ENCODE measurements at places on chromosomes 13 and 19.
A peak's percentile ranks its signal among the peaks of the same experiment; 100 is the strongest.

- DNase-seq = peak; percentile 50
Measured at GRCh38 chr19:39843919-39844793, 2.0 kb downstream of the FBL start.

DNA sequence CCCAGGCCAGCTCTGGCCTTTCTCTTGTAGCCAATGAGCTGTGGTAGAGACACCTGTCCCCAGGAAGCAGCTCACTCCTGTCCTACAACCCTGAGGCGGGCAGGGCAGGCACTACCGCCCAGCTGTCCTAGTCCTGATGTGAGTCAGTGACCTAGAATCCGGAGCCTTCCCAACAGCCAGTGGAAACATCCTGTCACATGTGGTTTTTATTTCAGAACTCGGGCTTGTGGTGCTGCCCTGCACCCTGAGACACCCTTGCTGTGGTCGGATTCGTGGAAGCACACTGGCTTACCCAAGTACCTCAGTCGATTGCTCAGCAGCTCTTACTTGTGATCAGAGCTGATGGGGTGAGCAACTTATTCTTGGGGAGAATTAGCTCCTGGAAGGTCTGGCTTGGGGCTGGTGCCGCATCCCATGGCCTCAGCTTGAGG lies 83.6 kb upstream of the ARHGEF7 start:
- DNase-seq = no peak

DNA sequence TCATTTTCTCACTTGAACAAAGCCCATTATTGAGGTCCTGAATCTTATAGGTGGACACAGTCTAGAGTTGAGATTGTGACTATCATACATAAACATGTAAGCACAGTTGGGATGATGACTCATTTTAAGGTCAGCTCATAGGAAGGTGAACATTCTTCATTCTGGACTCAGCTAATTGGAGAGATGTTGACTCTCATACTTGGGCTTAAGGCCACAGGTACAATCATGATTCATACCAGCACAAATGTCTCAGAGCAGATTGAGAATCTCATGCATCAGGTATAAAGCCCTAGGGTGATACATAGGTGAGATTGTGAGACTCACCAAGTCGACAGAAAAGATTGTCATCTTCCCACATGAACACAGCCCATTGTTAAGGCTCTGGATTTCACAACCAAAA lies 62.3 kb upstream of the ZNF724 start:
- no peak for DNase-seq

- no peak for DNase-seq
Measured at GRCh38 chr13:77833331-77833863, 85.2 kb downstream of the EDNRB start.

GRCh38 chr13:39379118-39379517 lies 223.9 kb downstream of the LHFPL6 start:
- DNase-seq = peak; percentile 36

GRCh38 chr19:35476149-35476548 lies 14.1 kb downstream of the KRTDAP start:
- DNase-seq = no peak
